ENCODE measurements at places on chromosomes 6 and 20.

GRCh38 chr6:152054441-152054840 is 247.0 kb downstream of the ESR1 start:
- no peak for DNase-seq

DNA sequence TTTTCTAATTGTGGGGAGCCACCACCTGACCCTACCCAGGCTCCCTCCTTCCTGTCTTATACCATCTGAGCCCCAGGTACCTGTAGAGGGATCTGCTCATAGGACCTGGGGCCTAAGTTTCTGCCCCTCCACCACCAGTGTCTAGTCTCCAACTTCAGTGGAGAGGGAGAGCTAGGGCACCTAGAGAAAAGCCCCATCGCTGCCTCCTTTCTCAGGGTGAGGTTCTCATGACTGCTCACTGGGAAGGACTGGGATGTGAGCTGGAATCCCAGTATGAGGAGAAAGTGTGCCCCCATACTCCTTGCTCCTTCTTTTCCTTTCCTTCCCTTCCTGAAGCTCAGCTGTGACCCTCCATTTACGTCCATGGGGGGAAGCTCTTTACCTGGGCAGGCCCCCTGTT is 231.6 kb downstream of the LRFN2 start:
- DNase-seq, result no peak

- DNase-seq, result no peak
Observed at GRCh38 chr6:163085426-163085825, 329.1 kb upstream of the QKI start.

GRCh38 chr6:84920021-84920420 is 155.6 kb upstream of the TBX18 start:
- DNase-seq, result no peak

GRCh38 chr6:112218563-112218962 is 35.8 kb downstream of the LAMA4 start:
- no peak for DNase-seq

DNA sequence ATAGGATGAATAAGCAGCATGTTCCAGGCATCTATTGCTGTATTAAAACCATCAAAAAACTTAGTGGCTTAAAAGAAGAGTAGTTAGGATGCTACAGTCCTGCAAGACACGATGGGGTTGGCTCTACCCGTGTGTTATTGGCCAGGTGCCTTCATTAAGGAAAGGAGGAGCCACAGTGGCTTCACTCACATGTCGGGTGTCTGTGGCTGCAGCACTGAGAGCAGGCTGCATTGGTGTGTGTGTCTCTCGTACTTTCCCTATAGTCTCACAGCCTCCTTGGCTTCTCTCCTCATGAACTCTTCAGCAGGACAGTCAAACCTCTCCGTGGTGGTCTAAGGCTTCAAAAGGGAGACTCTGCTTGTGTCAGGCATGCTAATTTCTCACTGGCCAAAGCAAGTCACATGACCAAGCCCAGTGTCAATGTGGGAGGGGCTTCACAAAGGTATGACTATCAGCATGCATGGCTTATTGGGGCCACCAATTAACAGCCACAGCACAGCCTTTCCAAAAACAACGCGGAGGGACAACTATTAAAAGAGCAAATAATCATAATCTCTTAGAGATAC is 402.8 kb downstream of the KIF16B start:
- no peak for DNase-seq

DNA sequence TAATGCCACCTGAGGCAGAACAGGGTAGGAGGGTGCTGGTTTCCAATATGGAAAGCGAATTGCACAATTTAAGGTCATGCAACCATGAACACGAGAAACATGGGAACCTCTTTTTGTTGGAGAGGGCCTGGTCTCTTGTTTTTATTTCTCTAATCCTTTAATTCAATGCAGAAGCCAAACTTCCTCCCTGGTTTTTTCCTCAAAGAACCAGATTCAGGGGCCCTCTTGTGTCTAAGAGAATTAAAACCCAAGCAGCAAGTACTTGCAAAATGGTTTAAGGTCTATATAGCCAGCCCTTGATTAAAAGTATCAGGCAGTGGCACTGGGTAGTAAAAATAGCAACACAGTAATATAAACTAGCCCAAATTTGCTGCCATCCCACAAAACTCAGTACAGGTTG is 19.5 kb downstream of the GSTA4 start:
- DNase-seq, result no peak

- no peak for DNase-seq
Observed at GRCh38 chr20:2244523-2244922, 51.3 kb upstream of the TGM3 start.

GRCh38 chr6:90285042-90285481 is 11.6 kb downstream of the BACH2 start:
- DNase-seq, result no peak

- no peak for DNase-seq
Observed at GRCh38 chr6:109332748-109333147, 49.5 kb downstream of the CD164 start.

GRCh38 chr6:114588726-114589125 is 245.9 kb upstream of the HS3ST5 start:
- no peak for DNase-seq

- DNase-seq, result no peak
Observed at GRCh38 chr6:142827369-142827768, 117.6 kb downstream of the HIVEP2 start.

GRCh38 chr6:155676346-155676745 is 220.7 kb upstream of the NOX3 start:
- no peak for DNase-seq

GRCh38 chr6:150380256-150380655 is 11.4 kb downstream of the IYD start:
- no peak for DNase-seq

- DNase-seq, result no peak
Observed at GRCh38 chr20:57464642-57465211, 60.2 kb downstream of the CTCFL start.

- no peak for DNase-seq
Observed at GRCh38 chr6:56999049-56999448, 44.1 kb downstream of the BEND6 start.

DNA sequence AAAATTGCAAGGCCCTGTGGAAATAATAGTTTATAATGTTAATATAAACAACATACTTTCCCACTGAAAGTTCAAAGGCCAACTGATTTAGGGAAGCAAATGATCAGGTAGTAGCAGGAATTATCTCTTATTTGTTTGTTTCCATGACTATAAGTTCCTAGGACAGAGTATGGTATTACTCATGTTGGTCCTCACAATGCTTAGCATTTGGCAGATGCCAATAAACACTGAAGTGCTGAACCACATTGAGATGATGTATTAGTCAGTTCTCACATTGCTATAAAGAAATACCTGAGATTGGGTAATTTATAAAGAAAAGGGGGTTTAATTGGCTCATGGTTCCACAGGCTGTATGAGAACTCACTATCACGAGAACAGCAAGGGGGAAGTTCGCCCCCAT is 129.6 kb upstream of the NUP153 start:
- no peak for DNase-seq

DNA sequence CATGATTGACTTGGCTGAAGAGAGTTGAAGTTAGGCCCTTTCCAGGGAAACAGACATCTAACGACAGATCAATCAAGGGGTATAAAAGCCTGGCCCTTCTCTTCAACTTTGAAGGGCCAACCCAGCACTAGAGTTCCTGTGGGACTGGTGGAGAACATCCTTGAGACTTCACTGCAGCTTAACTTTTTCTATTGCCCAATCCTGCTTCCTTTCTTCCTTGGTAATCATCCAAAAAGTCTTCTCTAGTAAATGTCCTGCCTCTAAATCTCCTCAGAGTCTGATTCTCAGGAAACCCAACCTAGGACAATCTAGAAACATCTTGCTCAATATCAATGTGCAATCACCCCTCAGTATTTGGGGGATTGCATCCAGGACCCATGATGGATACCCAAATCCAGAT is 1.9 kb downstream of the MKKS start:
- DNase-seq, result no peak

GRCh38 chr6:141195251-141195832 is 937.4 kb upstream of the GJE1 start:
- no peak for DNase-seq

- no peak for DNase-seq
Observed at GRCh38 chr6:83061190-83061589, 4.5 kb downstream of the UBE3D start.

DNA sequence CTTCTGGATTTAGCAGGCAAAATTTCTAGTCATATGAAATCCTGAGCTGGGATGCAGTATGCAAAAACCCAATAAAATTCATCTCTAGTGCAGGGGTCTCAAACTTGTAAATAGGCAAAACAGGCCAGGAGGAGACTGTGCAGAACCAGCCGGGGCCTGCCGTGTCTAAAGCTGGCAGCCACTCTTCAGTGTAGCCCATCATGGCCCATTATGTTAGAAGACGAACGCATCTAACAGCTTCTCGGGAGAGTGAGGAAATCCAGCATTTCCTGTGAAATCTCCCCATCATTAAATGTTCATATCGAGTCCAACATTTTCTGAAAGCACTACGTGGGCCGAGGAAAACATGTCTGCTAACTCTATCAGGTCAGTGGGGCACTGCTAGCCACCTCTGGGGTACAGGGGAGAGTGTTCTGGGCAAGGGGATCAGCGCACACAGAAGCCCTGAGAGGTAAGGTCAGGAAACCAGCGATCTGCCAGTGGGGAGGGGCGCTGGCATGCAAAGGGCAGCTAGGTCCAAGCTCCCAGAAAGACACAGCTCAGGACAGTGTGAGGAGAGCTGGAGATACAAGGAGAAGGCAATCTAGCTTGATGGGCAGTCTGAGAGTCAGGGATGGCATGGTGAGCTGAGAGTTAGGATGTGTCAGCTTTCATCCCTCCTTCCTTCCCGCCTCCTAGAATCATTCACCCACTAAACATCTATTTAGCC is 144.2 kb downstream of the PREX1 start:
- DNase-seq, result no peak

GRCh38 chr6:170030284-170030815 is 260.5 kb downstream of the DLL1 start:
- no peak for DNase-seq

DNA sequence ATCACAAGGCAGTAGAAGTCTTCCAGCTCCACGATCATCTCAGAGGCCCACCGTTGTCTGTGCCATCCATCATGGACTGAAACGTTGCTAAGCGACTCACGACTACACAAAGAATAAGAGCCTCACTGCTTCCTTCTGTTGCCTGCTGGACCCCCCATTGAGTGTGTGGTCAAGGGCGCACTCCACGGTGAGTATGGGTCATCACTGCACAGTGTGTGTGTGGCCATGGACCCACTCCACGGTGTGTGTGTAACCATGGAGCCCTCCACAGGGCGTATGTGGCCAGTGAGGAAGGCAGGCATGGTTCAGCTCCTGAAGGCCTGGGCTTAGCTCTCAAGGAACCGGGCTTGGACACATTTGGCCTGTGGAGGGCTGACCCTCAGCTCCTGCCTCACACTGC is 123.4 kb upstream of the AFDN start:
- DNase-seq, result no peak

DNA sequence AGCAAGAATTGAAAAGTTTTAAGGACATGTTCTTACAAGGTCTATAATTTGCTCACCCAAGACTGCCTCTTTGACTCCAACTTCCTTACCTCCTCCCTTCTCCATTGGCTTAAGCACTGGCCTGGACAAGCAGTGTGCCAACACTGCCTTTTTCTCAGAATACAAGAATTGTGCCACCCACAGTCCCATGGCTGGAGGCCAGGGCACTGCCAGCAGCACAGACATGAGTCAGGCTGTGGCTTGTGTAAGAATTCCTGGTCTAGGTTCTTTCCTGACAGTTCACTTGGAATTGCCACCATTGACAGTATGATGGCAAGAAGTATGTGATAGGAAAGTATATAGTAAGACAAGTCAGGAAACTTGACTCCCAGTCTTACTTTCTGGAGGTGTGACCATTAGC is 202.7 kb upstream of the MARCKS start:
- no peak for DNase-seq

DNA sequence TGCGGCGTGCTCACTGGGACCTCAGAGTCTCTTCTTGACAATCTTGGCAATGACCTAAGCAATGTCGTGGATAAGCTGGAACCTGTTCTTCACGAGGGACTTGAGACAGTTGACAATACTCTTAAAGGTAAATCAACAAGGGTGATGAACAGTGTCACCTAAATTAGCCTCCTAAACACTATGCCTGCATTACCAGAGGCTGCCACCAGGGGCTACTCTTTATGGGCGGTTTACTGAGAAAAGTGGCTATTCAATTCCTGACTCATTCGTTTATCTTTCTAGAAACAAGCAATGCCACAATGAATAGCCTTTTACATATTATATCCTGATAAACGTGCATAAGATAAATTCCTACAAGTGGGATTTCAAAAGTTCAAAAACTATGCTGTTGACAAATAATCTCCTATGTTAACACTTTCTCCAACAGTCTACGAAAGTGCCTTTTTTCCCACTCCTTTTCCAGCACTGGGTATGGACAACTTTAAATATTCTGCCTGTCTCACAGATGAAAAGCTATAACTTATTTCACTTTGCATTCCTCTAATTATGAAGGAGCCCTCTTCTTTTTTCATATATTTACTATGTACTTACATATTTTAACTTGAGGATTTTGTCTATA is 1.3 kb downstream of the BPIFA2 start:
- no peak for DNase-seq

- no peak for DNase-seq
Observed at GRCh38 chr6:118735320-118735719, 83.9 kb upstream of the CEP85L start.

GRCh38 chr20:47318586-47319516 is 37.6 kb downstream of the ZMYND8 start:
- no peak for DNase-seq

DNA sequence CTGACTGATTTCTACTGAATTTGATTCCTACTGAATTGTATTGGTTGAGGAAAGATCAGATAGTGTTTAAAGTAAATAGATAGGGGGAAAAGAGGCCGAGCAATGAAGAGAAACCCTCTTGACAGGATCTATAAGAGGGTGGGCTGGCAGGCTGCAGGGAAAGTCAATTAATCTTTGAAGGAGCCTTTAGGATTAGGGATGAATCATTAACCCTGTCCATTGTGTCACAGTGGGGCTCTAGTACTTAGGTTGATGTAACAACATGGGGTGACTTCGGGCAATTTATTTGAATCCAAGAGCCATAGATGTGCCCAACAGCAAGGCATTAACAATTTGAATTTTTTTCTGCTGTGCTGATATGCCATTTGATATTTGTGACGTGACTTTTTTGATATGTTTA is 7.5 kb downstream of the RFX6 start:
- DNase-seq, result no peak

- DNase-seq, result no peak
Observed at GRCh38 chr6:4359108-4359730, 223.8 kb upstream of the ECI2 start.

DNA sequence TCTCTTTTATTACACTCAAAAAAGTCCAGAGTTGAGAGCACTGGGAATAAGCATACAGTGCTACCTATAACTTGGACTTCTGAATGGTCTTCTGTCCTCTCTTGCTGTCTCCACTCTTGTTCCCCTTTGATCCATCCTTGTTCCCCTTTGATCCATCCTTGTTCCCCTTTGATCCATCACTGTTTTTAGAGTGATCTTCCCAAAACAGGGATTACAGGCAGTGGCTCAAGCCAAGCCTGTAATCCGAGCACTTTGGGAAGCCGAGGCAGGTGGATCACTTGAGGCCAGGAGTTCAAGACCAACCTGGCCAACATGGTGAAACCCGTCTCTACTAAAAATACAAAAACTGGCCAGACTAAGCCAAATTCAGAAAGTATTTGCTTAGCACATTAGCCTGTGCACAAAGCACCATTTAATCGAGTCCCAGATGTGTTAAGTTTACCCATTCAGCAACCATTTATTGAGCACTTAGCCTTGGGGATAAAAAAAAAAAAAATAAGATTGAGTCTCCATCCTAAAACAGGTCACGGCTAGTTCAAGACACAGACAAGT is 65.0 kb upstream of the NHSL1 start:
- DNase-seq, result no peak

- no peak for DNase-seq
Observed at GRCh38 chr20:34904202-34904621, 27.8 kb downstream of the ACSS2 start.

- no peak for DNase-seq
Observed at GRCh38 chr6:166068768-166069167, 98.9 kb downstream of the TBXT start.

Measured in stimulated activated CD4-positive, alpha-beta T cell treated with anti-CD3 and anti-CD28 coated beads, Interleukin-1b, Interleukin-23, amount 100 ng/mL, for 4 hours (primary cell).